Stimulated activated CD4-positive, alpha-beta T cell treated with anti-CD3 and anti-CD28 coated beads, Interleukin-15, amount 100 ng/mL, for 24 hours (primary cell): ENCODE measurements at places on chromosomes 2 and 18.
A peak's percentile ranks its signal among the peaks of the same experiment; 100 is the strongest.

DNA sequence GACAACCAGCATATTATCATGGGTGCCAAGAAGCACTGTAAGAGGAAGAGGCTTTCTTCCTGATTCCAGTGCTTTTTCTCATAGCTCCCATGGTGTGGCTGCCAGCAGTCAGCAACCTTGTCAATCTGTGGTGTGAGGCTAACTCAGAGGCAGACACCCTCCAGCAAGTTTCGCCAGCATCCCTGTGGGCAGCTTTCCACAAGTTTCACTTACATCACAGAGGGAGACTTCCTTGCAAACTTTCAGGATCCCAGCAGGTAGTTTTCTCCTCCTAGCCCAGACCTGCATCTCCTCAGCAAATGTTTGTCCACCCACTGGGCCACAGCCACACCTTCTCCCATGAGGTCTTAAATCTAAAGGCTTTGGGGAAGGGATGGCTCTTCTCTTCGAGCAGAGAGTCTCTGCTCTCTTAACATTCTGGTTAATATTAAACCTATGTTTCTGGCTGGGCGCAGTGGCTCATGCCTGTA, 9.1 kb downstream of the DNAH7 start:
- DNase-seq: no peak

DNA sequence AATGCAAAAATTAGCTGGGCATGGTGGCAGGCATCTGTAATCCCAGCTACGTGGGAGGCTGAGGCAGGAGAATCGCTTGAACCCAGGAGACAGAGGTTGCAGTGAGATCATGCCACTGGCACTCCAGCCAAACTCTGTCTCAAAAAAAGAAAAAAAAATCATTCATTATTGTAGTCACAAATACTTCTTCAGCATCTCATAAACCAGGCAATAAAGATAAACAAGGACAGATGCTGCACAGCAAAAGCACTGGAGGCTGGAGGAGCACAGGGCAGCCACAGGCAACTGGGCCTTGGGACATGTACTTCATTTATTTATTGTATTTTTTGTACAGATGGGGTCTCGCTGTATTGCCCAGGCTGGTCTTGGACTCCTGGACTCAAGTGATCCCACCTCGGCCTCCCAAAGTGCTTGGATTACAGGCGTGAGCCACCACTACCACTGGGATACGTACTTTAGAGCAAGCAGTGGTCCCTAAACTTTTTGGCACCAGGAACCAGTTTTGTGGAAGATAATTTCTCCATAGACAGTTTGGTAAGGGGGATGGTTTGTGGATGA, 16.8 kb upstream of the MAT2A start:
- no peak for DNase-seq

GRCh38 chr2:71478806-71479205, 25.4 kb downstream of the DYSF start:
- DNase-seq: no peak

GRCh38 chr2:8518979-8519668, 162.7 kb upstream of the ID2 start:
- DNase-seq: no peak

GRCh38 chr2:126482582-126483464, 173.1 kb upstream of the GYPC start:
- DNase-seq: peak; percentile 12

- no peak for DNase-seq
These were observed 30.0 kb downstream of the FBXO36 start for GRCh38 chr2:229952256-229952835.

DNA sequence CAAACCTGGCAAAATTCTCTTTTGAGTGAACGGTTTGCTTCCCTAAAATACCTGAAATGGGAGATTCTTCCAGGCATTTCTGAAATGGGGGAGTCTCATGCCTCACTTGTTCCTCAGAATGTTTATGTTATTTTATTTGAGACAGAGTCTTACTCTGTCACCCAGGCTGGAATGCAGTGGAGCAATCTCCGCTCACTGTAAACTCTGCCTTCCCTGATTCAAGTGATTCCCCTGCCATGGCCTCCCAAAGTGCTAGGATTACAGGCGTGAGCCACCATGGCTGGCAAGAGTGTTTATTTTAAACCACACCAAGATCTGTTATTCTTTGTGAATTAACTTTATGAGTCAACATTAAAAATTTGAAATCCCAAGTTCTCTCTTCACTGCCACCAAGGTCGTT, 6.4 kb upstream of the FHL2 start:
- DNase-seq: no peak

- no peak for DNase-seq
These were observed 14.5 kb downstream of the CNNM4 start for GRCh38 chr2:96775160-96775559.

DNA sequence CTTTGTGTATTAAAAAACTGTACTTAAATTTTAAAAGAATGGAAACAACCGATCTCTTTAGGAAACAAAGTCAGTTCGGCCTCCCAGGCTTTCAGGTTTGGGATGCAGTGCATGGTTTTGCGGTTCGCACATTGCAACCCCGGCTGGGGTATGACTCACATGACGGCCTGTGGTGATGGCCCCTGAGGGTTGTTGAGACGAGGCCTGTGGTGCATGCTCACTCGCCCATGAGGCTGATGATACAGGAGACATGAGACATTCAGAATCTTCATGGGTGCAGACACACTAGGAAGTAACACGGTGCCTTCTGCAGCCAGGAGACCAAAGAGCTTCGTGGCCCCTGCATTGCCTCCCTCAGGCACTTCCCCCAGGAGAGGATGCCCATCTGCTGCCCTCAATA, 724.6 kb upstream of the SALL3 start:
- DNase-seq: no peak

DNA sequence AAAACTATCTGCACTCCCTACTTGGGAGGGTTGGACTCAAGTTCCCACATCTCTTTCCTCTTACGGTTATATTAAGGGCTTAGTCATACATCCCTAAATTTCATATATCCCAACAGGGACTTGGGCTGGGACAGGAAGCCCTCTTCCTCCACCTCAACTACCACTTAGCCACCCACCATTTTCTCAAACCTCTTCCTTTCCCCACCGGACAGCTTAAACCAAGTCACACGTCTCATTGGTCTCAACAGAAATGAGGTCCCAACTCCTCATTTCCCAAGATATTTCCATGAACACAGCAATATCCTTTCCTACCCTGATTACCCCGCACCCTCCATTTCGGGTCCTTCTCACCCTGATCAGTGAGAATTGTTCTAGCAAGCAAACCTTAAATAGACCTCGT, 736 bp downstream of the ZSCAN30 start:
- DNase-seq: no peak

- DNase-seq: no peak
These were observed 26.5 kb downstream of the SCYGR8 start for GRCh38 chr2:227772197-227772661.

- no peak for DNase-seq
These were observed 61.9 kb upstream of the CABYR start for GRCh38 chr18:24076950-24077349.

DNA sequence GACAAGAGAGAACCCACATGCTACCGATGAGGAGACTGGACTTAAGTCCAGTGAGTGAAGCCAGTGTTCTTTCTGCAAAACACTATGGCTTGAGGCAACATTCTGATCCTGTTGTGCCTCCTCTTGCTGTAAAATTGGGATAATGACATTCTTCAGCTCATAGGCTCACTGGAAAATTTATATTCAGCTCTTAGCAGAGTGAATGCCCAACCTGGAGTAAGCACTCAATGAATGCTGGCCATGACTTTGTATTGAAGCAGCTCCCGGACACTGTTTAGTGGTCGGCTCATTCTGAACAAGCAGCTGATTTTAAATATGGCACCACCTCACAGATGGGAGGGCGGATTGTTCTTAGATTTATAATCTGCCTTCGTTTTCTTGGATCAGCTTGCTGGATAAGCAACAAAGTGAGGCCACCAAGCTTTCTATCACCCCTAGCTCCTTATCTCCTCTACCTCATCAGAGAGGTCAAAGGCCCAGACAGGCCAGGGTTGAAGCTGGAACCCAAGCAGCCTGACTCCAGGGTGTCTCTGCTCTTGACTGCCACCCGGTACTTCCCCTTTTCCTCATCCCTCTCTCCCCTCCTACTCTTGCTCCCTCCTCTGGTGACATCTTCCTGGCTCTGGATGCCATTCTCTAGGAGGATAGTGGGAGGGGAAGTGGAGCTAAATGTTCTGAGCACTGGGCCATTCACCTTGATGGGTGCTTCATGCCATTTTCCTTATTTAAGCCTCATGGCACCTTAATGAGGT, 11.5 kb downstream of the SLC9A4 start:
- no peak for DNase-seq

GRCh38 chr18:48186131-48186766, 222.9 kb downstream of the ZBTB7C start:
- no peak for DNase-seq

GRCh38 chr2:176202491-176202890, 14.0 kb downstream of the HOXD1 start:
- DNase-seq: no peak

DNA sequence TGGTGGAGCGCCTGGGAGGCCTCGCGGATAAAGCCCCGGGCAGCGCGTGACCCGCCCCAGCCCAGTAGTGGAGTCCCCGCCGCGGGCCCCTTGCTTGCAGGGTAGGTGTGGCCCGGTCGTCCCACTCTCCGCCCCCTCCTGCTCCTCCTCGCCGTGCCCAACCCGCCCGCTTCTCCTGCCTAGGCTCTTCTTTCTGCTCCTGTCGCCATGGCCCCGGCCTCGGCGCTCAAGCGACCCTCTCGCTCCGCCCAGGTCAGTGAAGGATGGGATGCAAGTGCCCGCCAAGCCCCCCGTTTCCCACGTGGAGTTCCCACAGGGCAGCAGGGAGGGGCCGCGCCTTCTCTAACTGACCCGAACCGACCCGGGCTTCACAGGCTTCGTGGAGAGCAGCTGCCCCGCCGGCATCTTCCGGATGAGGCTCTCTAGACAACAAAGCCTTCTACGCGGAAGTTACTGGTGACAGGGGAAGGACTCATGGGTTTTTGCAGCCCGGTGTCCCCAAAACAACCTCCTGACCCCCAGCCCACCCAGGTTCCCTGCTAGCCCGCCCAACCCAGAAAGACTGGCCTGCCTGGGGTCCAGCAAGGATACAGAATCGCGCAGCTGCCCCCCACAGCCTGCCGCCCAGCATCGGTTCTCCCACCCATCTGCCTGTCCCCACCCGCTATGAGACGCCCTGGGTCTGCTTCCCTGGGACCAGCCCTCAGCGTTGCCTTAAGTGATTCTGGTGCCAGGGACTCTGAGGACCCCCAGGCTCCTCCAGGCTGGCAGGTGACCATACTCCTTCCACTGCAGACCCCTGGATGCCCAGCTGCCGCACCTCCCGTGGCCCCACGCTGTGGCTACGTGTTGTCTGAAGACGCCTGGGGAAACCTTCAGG, 32.8 kb downstream of the TTC32 start:
- peak; percentile 76 for DNase-seq

DNA sequence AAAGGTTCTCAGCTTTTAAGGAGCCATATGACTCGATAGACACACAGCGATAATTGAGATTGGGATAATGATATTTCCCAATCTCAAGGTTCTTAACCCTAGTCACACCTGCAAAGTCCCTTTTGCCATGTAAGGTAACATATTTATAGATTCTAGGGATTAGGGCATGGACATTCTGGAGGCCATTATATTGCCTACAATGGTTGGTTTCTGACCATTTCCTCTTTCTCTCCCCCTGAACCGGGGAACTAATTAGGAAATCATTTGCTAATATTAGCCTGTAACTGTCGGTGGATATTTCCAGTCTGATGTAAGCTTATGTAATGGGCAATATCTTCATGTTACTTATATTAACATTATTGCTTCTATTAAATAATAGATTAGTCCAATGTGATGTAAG, 40.8 kb upstream of the ARHGAP15 start:
- DNase-seq: no peak

DNA sequence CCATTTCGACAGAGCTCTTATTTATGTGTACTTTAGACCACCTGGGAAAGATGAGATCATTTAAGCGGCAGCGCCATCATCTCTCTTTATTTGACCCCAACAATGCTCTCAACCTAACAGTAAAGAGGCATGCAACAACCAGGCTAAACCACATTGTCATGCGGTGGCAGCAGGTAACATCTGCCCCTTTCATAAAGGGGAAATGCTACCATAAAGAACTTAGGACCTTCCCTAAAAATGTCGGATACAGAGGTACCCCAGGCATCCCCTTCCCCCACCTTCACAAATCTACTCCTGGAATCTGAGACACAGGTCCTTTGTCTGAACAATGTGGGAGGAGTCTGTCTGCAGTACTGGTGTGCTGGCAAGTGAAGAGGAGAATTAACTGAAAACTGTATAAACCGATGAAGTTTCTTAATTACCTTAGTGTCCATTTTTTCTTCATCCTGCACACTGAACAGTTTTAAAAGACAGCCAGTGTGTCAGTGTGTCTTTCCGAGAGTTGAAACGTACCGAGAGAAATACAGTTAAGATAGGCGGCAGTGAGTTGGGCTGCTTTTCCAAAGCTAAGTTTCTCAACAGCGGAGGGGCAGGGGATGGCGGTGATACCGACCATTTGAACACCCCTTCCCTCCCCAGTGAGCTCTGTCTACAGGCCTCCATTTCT, 1.9 kb downstream of the MEX3C start:
- peak; percentile 37 for DNase-seq

GRCh38 chr2:66682476-66682875, 247.6 kb downstream of the MEIS1 start:
- no peak for DNase-seq

- peak; percentile 43 for DNase-seq
These were observed 999 bp downstream of the INSIG2 start for GRCh38 chr2:118089139-118089800.

- DNase-seq: no peak
These were observed at the start of gene FER1L5 for GRCh38 chr2:96642564-96643360. Gene FER1L5, plus strand, starts transcription at chr2:96642764. Its CDS starts 73 bp downstream, at chr2:96642837.

- no peak for DNase-seq
These were observed 6.9 kb downstream of the GMCL1 start for GRCh38 chr2:69836316-69836715.

- DNase-seq: no peak
These were observed 636.7 kb upstream of the SYT4 start for GRCh38 chr18:43914018-43914417.

GRCh38 chr2:164164602-164165001, 428.8 kb upstream of the FIGN start:
- DNase-seq: no peak

DNA sequence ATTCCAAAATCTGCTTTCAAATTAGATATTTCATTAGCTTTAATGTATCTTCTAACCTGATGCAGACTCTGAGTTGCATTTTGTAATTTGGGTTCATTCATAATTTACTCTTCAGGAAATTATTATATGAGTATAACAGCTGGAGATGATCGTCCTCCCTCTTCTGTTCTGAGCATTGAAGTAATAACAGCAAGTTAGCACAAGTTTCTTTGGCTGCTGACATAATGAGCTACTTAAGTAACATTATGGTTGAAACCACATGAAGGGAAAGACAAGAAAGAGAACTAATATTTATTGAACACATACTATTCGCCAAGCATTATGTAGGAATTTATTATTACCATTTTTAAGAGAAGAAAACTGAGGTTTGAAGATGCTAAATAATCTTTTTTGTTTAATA, 75.1 kb downstream of the CPO start:
- no peak for DNase-seq

- no peak for DNase-seq
These were observed 16.8 kb downstream of the RAB11FIP5 start for GRCh38 chr2:73095910-73096309.

DNA sequence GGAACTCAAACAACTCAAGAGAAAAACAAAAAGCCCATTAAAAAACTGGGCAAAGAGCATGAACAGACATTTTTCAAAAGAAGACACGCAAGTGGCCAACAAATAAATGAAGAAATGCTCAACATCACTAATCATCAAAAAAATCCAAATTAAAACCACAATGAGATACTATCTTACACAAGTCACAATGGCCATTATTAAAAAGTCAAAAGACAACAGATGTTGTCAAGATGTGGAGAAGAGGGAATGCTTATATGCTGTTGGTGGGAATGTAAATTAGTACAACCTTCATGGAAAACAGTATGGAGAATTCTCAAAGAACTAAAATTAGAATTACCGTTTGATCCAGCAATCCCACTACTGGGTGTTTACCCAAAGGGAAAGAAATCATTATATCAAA, 15.1 kb downstream of the LMAN1 start:
- no peak for DNase-seq
